NK-92 treated with Interleukin-12 subunit alpha and Interleukin-12 subunit beta, amount 100 ng/mL, for 24 hours (cell line): ENCODE measurements at places on chromosomes 3 and 15.

- DNase-seq = no peak
These were observed 49.0 kb downstream of the KY start for GRCh38 chr3:134601539-134602439.

DNA sequence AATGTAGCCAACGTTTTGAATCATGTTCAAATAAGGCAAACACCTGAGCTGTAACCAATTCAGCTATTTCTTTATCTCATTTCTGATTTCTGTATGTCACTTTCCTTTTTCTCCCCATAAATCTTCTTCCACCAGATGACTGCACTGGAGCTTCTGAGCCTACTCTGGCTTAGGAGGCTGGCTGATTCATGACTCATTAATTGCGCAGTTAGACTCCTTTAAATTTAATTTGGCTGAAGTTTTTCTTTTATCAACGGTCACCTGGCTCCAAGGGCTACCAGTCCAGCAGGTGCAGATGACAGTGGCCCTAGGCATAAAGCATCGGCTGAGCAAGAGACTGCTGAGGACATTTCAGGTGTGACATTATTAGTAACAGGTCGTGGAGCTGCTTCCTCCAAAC, 39.6 kb upstream of the ITGA11 start:
- DNase-seq = no peak

DNA sequence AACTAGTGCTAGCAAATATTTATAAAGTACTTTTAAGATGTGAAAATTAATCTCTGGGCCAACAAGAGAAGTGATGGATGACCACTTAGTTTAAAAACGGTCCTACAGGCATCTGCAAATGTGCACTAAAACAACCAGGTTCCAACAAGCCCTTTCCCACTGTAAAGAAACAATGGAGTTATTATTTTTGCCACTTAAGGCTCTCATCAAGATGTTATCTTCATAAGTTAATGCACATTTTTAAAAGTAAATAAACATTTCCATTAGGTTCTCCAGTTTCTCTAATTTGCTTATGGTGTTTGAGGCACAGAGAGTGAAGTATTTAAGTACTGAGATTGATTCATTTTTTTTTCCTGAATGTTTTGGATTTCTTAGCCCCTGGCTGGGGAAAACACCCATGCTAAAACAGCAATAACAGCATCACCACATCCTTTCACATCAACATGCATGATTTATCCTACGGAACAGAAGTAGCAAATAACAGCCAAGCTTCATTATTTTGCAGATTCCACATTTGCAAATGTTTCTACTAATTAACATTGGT, 20.8 kb downstream of the ABI3BP start:
- DNase-seq = no peak

GRCh38 chr3:179713643-179714090, 60.8 kb downstream of the USP13 start:
- no peak for DNase-seq

GRCh38 chr15:75361989-75362641, 6.3 kb downstream of the MAN2C1 start:
- no peak for DNase-seq

- no peak for DNase-seq
These were observed 8.6 kb upstream of the TCAIM start for GRCh38 chr3:44329946-44330345.

DNA sequence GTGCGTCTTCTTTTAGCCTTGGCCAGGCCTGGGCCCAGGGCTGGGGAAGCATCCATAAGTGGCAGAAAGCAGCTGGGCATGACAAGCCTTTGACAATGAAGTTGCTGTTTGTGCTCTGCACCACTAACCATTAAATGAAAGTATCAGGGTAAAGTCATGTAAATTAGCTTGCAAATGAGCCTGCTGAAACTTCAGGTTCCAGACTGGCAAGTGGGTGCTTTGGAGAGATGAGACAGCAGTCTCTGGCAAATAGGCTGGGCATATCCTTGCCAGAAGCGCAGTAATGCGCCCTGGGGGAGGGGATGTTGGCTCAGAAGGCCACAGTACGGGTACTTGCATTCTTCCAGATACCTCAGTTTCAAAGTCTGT, 40.7 kb downstream of the RAB6B start:
- DNase-seq = no peak

DNA sequence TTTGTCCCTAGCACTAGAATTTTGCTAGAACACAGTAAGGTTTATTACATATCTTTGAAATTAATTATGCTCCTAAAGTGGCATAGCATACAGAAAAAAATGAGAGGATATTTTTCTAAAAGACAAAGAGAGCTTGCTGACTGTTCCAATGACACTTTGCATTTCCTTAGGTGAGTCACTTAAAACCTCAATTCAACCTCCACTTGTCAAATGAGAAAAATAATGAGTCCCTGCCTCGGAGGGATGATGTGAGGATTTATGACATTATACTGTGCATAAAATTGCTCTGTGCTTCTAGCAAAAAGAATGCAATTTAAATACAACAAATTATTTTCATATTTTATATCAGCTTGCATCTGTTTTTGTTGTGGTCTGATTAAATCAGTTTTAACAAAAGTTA, 1417.0 kb upstream of the ALCAM start:
- DNase-seq = no peak

DNA sequence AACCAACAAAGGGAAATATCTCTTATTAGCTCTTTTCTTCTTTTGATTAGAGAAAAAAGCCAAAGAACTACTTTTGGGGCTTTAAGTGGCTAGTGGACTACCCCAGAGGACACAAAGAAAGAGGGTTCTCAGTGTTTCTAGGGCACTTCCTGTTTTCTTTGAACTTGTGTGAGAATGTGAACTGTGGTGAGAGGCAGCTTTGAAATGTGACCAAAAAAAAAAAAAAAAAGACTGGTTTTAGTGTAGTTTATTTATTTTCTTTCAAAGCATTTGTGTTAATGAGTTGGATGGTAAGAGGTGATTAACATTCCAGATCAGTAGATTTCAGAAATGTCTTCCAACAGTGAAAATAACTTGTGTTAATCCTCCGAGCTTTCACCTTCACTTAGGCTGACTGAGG, 32.4 kb downstream of the SELENOT start:
- DNase-seq = no peak

DNA sequence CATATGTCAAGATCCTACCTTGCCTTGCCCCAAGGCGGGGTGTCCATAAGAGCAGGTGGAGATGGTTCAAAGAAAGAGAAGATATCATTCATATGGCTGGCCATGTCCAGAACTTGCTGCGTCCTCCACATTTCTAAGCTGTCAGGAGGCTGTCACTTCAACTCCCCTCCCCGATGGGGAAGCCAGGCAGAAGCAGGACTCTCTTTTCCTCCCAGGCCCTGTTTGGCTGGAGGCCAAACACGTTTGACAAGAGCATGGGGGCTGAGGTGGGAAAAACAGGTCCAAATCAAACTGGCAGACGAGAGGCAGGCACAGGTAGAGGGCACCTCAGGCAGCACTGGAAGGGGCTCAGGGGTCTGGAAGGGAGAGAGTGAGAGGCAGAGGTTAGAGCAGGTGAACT, 37.7 kb downstream of the MESD start:
- DNase-seq = no peak

DNA sequence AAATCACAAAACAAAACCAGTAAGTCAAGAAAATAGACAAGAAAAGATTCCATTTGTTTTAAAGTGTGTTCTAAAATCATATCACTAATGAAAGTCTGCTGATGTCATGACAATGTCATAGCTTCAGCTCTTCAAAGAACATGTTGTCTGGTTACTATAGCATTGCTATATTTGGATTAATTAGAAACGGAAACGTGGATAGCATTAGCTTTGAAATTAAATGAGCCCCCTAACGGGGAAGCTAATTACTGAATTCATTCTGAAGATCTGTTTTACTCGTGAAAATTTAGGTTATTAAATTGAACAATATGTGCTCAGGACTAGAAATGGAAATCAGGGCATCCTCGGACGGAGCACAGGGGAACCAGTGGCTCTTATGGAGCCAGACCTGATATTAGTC, 316.7 kb upstream of the AGTR1 start:
- DNase-seq = no peak

- DNase-seq = no peak
These were observed 46.9 kb downstream of the MLH1 start for GRCh38 chr3:37040231-37040630.

GRCh38 chr15:81491414-81492096, 117.5 kb upstream of the TMC3 start:
- no peak for DNase-seq

GRCh38 chr3:98796334-98796733, 33.2 kb downstream of the ST3GAL6 start:
- no peak for DNase-seq

- DNase-seq = no peak
These were observed 43.8 kb downstream of the ADAMTS7 start for GRCh38 chr15:78767331-78767951.

DNA sequence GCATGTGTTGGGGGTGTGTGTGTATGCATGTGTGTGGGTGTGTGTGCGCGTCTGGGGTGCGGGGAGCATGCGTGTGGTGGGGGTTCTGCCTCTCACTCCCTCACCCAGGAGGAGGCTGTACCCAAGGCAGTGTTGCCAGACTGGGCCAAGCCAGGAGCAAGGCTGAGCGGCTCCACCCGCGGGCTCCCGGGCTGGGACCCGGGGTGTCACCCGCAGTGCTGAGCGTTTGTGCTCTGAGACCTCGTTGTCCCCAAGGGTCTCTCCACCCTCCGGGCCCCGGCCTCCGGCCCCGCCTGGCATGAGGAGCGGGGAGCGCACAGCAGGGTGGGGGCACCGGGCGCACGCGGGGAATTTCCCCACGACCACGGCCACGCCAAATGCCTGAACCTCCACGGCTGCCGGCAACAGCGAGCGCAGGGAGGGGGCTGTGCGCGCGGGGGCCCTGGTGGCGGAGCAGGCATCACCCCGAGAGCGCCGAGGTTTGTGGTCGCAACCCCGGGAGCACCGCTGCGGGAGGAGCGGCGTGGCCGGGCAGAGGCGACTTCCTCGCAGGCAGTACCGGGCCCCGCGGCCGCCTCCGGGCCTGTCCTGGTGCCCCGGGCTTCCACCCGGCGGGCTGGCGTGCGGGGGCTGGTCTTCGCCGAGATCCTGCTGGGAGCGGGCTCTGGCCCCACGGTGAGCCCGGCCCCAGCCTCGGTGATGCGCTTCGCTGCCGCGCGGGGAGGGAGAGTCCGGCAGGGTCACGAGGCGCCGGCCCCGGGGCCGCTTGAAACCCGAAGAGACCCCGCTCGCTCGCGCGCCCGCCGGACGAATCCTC, 7.4 kb upstream of the OCA2 start:
- DNase-seq = no peak

DNA sequence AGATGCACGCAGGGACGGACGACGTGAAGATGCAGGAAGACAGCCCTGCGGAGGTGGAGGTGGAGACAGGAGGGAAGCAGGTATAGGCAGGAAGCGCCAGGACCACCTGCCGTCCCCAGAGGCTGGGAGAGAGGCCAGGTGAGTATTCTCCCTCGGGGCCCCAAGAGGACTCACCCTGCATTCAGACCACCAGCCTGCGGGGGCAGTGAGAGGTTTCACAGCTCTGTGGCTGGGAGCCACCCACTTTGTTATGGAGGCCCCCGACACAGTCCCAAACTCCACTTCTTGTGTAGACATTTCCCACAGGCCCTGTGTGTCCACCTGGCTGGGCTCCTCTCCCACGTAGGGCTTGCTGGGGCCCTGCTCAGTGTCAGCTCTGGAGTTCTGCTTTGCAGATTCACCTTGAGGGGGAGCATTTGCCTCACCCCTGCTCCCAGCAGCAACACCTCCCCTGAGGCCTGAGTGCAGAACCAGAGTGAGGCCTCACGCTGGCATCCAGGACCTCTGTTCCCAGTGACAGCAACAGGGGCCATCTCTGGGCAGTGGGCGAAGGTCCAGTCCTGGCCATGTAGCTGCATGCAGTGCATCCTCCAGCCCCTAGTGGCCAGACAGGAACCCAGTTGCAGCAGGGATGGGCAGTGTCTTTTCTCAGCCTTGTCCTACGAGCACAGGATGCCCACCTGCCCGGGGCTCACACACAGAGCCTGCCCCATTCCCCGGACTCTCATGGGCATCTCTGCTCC, 119.4 kb upstream of the IQSEC1 start:
- DNase-seq = no peak

DNA sequence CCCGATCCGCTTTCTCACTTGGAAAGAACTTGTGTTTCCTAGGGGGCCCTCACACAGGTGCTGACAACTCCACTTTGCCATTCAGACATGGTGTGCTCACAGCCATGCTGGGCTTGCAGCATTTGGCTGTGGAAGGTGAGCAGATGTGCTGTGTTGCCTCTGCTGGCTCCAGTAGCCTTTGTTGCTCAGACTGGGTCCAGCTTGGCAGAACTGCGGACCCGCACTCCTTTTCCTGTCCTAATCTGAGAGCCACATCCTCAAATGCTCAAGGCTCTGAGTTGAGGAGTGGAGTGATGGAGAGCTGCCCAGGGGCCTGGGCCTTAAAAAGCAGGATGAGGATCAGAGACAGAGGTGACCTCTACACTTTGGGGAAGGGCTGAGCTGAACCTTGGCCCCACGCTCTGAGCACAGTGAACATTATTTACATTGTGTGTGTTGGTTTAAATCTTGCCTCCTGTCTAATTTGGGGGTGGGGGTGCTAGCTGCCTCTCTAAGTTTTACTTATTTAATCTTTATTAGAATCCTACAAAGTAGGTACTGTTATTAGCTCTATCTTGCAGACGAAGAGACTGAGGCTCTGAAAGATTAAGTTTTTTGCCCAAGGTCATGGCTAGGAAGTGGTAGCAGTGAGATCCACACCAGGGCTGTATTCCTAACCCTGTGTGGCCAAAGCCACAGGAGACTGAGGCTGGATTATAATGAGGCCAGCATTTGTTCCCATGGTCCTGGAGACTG, 17.2 kb downstream of the ACOX2 start:
- no peak for DNase-seq

DNA sequence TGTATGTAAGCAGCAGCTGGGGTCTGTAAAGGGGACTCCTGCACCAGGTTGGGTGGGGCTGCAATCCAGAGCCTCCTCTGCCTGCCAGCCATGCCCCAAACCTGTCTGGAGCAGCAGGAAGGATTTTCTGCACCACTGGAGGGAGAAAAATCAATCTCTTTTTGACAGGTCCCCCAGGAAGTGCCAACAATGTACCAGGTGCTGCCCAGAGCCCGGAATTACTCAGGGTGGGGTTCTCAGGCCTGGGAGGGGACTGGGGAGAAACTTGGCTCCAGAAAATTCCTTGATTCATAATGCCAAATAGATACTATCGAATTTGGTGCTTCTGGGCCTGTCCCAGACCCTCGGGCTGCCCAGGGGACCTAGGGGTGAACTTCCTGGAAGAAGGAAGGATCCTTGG, 52.6 kb downstream of the WNT7A start:
- DNase-seq = no peak
